ENCODE measurements at places on chromosomes 2 and 18.

DNA sequence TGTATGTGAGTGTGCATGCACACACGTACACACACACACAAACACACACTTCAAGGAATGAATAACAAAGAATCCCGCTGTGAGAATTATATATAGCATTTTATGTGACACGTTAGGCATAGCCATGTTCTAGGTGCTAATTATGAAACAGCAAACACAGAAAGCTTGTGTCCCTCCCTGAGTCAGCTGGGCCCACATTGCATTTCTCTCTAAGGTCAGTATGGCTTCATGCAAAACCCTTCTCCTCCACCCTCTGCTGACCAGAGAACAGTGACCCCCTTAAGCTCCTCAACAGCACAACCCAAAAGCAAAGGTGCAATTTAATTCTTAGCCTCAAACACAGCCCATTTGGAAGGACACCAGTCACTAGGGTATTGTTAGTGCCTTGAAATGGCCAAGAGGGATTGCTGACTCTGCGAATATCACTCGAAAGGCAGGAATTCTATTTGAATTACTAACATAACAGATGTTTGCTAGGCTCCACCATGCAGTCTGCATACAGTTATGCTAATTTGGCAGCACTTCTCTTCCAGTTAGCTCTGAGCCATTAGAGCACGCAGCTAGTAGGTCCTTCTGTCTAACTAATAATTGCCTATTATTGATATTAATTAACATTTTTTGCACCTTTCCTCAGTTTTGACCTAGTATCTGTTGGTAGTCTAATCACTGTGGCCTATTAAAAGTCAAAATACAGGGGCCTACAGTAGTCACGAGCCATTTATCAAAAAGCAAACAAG, 149.0 kb downstream of the LNPK start:
- no peak for DNase-seq

DNA sequence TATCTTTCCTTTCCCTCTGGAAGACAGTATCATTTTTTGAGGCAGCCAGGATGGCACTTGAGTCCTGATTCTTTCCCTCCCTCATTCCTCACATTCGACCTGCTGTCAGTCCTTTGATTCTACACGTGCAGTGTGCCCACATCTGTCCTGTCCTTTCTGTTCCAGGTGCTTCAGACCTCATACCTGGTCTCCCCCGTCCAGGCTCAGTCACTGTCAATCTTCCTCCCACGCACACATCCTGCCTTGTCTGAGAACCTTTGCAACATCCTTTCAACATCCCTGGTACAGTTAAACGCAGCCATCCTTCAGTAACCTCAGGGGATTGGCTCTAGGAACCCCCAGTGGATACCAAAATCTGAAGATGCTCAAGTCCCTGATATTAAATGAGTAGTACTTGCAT, 10.1 kb downstream of the BCL2 start:
- no peak for DNase-seq

- DNase-seq = peak; percentile 30
Measured at GRCh38 chr2:226048611-226049010, 649.1 kb downstream of the NYAP2 start.

DNA sequence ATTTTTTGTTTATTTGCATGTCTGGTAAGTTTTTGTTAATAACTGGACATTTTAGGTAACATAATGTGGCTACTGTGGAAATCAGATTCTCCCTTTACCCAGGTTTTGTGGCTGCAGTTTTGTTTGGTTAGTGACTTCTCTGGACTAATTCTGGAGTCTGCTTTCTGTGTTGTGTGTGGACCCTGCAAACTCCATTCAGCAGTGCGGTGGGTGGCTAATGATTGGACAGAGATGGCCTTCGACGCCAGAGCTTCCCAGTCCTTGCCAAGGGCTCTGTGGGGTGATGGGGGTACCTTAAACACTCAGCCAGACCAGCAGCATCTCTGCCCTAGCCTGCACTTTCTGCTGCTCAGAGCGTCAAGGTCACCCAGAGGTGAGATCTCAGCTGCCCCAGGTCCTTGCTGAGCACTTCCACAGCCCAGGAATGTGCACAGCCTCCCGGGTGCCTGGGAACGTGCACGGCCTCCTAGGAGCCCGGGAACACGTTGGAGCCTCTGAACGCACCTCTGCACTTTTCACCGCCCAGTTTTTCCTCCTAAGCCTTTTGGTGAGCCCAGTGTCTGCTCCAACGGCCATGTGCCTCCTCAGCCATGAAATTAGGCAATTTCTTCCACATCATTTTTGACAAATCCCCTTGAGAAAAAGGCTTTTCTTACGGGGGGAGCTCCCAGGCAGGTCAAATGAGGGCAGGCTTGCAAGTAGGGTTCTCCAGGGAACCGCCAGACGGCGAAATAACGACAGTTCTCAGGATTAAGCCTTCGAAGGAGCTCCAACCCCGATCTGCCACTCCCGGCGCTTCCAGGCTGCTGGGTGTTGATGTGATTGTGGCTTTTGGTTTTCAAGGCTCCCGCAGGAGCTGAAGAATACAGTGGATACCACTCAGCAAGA, 35.2 kb upstream of the KLF11 start:
- no peak for DNase-seq

- no peak for DNase-seq
Measured at GRCh38 chr2:134170294-134170693, 83.6 kb upstream of the MGAT5 start.

- DNase-seq = no peak
Measured at GRCh38 chr2:97355887-97356286, 233.8 kb downstream of the ANKRD36B start.

DNA sequence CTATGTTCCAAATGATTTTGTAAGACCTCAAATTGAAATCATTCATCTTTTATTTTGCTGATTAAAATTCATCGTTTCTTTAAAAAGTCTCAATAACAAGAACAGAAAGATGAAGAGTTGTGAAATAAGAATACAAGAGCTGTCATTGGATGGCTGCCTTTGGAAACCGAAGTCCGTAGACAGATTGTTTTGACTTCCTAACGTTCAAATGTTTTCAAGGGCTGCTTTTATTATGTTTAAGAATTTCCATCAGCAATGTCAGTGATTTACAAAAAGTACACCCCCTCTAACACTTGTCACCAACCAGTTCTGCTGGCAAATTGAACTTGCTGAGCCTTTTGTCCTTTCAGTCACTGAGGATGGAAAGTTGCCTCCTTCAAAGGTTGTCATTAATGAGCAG, 89.6 kb downstream of the KCNE4 start:
- DNase-seq = no peak

GRCh38 chr2:127645395-127646291, at the start of gene GPR17:
TSS of gene GPR17 (plus strand) at chr2:127646153. CDS start at chr2:127650736, 4,583 bp downstream.
- no peak for DNase-seq

- DNase-seq = no peak
Measured at GRCh38 chr2:239231231-239232194, 169.3 kb downstream of the HDAC4 start.

GRCh38 chr2:3594493-3595281, at the start of gene COLEC11:
TSS of gene COLEC11 (plus strand) at chr2:3595112. CDS start at chr2:3604341, 9,229 bp downstream.
- no peak for DNase-seq

GRCh38 chr2:210162466-210163124, 8.6 kb downstream of the KANSL1L start:
- DNase-seq = no peak

DNA sequence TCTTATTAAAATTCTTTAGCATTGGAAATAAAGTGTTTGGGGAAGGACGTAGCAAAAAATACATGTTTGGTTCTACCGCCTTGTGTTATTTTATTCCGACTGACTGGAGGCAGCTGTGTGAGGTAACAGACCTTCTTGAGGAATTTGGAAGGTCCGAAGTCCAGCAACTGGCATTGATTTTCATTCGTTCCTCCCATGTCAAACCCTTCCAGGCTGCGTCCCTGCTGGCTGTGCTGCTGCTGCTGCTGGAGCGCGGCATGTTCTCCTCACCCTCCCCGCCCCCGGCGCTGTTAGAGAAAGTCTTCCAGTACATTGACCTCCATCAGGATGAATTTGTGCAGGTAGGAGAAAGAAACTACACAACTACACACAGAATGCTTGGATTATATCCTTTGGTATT, 21.8 kb downstream of the CNDP1 start:
- no peak for DNase-seq

- peak; percentile 22 for DNase-seq
Measured at GRCh38 chr2:178109813-178110212, 2.4 kb upstream of the RBM45 start.

DNA sequence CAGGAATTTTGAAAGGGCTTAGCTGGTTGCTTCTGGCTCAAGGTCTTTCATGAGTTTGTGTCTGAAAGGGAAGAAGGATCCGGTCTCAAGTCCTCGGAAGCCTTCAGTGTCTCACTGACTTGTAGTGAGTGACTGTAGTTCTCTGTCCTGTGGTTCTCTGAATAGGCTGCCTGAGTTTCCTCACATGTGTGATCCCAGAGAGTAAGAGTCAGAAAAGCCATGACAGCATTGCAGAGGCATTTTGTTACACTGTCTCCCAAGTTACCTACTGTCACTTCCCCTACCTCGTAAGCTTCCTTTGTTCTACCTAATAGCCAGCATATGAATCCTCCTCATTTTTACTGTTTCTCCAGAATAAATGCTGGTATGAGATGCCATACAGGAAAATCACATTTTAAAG, 709.1 kb upstream of the CHAC2 start:
- no peak for DNase-seq

- no peak for DNase-seq
Measured at GRCh38 chr2:172376505-172377125, 50.8 kb upstream of the ITGA6 start.

- DNase-seq = no peak
Measured at GRCh38 chr2:39570614-39571013, 95.1 kb upstream of the TMEM178A start.

- no peak for DNase-seq
Measured at GRCh38 chr18:23932385-23933067, 82.0 kb upstream of the TTC39C start.

GRCh38 chr18:65352186-65352585, 398.6 kb upstream of the CDH7 start:
- DNase-seq = no peak

GRCh38 chr2:157245846-157246764, 11.4 kb upstream of the GALNT5 start:
- DNase-seq = peak; percentile 68

- DNase-seq = no peak
Measured at GRCh38 chr2:191933307-191934105, 86.6 kb upstream of the CAVIN2 start.

GRCh38 chr18:36578871-36579710, 249.7 kb downstream of the TPGS2 start:
- DNase-seq = no peak

GRCh38 chr2:74072565-74072964, 75.1 kb downstream of the BOLA3 start:
- DNase-seq = no peak

- DNase-seq = no peak
Measured at GRCh38 chr2:211730215-211730614, 808.4 kb downstream of the ERBB4 start.

- DNase-seq = no peak
Measured at GRCh38 chr18:10354241-10354811, 100.1 kb upstream of the APCDD1 start.

- no peak for DNase-seq
Measured at GRCh38 chr2:112788653-112789052, 4.4 kb upstream of the IL1A start.

GRCh38 chr2:127085317-127085681, 21.7 kb downstream of the BIN1 start:
- no peak for DNase-seq

DNA sequence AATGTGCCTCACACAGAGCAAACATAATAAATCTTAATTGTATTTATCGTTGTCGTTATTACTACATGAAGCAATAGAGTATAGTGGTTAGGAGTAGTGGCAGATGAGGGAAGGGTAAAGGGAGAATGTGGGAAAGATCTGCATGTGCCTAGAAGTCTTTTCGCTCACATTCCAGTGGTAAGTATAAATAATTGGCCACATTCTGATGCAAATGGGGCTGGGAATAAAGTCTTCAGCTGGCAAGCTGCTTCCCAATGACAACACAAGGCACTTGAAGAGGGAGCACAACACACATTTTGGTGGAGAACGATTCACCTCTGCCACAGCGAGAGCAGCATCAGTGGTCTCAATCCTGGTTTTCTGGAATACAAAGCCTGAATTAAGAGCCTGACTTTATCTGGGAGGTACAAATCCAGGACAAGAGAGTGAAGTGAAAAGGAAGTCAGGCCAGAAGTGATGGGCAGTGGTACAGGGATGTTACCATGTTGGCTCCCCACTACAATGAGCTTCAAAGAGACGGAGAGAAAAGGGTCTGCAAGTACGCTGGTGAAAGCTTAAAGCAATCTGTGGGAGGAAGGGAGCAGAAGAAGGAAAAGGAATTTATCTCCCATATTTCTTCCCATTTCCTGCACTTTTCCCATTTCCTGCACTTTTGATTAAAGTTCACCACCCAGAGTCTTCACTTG, 112.3 kb downstream of the ARHGAP15 start:
- DNase-seq = no peak

DNA sequence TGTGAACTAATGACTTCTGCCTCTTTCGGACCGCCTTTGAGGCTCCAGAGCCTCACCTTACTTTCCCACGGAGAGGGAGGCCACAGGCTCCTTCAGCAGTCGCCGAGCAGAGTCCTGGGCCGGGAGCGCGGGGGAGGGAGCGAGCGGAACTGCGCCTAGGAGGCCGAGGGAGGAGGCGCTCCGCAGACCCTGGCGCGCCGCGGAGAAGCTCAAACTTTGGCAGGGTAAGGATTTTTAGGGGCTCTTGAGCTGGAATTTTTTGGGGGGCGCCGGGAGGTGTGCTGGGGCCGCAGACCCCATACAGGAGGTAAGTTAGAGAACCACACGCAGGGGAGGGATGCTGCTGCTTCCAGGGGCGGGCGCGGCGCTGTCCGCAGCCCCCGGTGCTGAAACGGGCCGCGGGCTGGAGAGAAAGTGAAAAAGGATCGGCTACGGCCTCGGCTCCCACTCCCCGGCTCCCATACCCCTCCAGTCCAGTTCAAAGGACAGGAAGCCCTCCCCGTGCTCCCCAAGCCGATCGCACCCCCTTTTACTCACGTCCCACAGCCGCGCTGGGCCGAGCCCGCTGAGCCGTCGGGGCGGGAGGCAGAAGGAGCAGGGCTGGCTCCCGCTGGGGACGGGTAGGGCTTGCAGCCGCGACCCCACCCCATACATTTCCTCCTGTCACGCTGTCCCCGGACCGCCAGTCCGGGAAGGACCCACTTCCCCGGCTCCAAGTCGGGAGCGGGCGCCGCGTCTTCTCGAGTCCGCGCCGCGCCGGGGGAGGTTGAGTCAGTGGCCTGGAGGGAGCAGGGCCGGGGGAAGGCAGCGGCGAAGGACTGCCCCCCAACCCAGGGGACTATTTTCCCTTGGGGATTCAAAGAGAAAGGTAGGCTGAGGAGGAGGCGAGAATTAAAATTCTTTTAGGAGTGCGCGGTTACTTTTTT, at the start of gene CNGA3:
CNGA3 (plus strand) TSS at position 146 of the 926 bp plus-strand sequence. CDS start 23,520 bp downstream, outside the sequence.
- no peak for DNase-seq

- no peak for DNase-seq
Measured at GRCh38 chr18:39462436-39462835, 1896.8 kb upstream of the CELF4 start.

Data from amniotic stem cell (primary cell).